H1 (cell line): ENCODE measurements at places on chromosomes 6 and 20.

DNA sequence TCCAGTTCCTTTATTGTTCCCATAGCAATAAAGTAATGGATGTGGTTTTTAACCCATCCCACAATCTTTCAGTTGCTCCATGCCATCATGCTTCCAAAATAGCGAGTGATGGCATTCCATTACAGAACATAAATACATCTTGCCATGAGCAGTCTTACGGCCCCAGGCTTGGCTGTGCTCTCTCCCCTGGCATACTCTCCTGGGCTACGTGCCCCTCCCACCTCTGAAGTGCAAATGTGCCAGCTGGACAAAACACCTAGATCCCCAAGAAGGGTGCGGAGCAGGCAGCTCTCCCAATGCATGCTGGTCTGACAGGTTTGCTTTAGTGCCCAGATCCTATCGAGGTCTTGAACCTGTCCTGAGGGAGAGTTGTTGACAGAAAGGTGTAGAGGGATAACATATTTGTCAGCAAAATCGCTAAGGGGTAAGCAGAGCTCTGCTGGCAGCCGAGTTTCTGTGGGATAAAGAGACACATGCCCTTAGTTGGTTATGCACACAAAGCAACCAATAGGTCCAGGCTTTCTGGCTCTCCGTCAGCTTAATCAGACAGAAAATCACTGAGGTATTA, 43.9 kb upstream of the PAX1 start:
- DNase-seq: no peak

- no peak for DNase-seq
These were observed 97.2 kb downstream of the SPTLC3 start for GRCh38 chr20:13105864-13106457.

DNA sequence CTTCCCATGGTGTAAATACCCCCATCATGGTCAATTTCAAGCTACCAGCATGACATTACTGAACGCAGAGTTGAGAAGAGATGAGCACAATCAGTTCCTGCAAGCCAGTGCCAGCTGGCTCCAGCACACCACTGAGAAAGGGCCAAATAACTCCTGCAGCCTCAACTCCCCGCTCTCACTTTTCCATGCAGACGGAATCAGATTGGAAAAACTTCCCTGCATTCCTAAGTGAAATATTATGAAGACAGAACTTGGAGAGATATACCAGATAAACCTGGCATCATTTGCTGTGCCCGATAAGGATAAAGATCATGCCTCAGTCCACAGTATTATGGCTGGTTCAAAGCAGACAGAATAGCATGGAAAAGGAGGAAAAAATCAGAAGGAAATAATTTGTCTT, 56.7 kb downstream of the FILIP1 start:
- no peak for DNase-seq

DNA sequence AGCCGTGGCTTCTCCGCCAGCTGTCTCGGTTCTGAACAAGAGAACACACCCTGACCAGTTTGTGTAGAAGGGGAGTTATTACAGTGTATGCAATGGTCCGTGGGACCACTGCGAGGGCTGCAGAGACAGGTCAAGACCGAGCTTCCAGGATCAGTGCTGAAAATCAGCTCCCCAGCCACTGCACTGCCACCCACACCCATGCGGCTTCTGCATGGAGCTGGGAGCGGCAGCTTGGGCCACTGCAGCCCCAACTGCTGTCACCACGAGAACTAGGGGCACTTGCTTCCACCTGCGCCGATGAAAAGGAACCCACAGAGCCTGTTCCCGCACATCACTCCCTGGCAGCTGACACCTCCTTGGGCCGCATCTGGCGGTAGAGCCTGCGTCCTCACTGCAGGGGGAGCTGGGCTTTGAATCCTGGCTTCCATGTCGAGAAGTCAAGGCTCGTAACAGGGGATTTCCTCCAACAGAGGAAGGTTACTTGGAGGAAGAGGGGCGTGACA, 56.2 kb downstream of the TMEM242 start:
- DNase-seq: no peak

DNA sequence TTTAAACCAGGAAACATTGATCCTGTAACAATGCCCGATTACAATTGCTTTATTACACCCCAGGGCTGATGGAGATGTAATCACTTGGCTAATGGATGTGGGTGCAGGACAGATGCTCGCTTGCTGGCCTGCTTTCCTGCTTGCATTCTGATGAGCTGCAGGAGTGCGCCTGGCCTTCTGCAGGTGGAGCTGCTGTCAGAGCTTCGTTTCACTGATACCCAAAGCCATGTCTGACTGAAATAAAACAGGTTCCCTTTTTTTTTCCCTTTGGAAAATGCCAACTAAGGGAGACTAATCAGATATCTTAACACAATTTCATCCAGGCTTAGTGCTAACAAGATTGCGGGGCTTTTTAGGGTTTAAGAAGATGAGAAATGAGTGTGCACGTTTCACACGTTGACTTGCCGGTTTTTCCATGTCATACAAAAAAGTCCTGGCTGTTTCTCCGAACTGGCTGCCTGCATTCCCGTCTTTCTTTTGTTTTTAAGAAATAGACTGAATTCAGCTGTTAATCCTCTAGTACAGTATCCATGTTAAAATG, 60.7 kb downstream of the VAPB start:
- DNase-seq: no peak

- no peak for DNase-seq
These were observed at the start of gene KCNQ2 for GRCh38 chr20:63471981-63472831. Gene KCNQ2 (minus strand): TSS chr20:63472655. CDS start chr20:63472463, 192 bp downstream.
